ENCODE measurements at places on chromosomes 3 and 15.

DNA sequence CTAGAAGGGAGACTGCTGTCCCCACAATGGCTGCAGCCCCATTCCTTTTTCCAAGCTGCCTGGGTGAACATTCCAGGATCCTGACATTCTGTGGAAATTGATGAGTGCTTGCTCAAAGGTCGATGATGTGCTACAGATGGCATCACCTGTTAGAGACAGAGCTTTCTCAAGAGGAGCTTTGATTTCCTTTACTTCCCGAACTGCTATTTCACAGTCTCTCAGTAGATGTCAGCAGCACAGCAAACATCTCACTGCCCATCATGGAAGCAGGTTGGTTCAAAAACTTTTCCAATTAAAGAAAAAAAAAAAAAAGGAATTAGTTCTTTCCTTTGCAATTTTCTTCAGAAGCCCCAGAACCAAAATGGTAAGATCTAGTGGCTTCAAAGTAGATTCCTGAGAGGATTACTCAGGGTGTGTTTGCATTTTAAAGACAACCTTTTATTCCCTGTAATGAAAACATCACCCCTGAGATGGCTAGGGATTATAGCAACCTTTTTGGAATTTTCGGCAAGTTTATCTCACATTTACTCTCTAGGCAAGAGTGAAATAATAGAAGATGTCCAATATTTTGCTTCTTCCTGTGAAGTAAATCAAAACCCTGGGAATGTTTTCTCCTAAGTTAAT lies 44.8 kb downstream of the POLR2M start:
- DNase-seq, result no peak

- DNase-seq, result no peak
Measured at GRCh38 chr3:14907043-14907966, 40.1 kb upstream of the NR2C2 start.

GRCh38 chr3:50632450-50632849 lies 15.5 kb downstream of the MAPKAPK3 start:
- peak; percentile 34 for DNase-seq

DNA sequence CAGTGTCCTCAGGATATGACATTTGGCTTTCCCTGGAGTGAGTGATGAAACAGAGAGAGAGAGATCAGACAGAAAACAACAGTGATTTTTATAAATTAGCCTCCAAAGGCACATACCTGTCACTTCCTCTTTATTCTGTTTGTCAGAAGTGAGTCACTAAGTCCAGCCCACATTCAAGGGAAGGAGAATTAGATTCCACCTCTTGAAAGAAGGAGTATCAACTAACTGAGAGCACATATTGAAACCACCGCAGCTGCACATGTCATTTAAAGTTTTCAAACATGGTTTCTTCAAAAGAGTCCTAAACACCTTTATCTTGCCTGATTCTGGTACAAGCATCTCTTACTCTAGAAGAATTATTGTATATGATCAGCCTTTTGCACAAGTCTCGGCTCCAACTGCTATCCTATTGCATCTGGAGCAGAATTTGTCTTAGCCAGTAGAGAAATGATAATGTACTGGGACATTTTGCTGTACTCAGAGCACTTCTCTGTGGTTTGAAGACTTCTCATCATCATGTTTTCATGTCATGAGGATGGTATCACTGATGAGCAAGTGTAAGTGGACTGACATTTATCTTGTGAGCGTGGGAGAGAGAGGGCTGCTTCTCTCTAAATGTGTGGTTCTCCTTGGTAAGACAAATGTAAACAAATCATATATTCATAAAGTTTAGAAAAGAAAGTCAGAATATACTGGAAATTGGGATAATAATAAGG lies 338.9 kb upstream of the CFAP20DC start:
- no peak for DNase-seq

DNA sequence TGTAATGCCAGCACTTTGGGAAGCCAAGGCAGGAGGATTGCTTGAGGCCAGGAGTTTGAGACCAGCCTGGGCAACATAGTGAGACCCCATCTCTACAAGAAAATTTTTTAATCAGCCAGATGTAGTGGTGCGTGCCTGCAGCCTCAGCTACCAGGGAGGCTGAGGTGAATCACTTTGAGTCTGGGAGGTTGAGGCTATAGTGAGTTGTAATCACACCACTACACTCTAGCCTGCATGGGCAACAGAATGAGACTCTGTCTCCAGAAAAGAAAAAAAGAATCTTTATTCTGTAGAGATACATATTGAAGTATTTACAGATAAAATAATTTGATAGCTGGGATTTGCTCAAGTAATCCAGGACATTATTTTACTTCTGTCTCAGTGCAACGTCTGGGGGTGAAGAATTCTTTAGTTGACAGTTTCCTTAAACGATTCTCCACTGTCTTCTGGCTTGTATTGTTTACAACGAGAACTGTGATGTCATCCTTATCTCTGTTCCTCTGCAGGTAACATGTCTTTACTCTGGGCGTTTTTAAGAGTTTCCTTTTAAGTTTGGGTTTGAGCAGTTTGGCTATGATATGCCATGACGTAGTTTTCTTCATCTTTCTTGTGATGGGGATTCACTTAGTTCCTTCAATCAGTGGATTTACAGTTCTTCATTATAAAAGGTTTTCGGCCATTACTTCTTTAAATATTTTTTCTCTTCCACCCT lies 26.3 kb downstream of the KPNA1 start:
- no peak for DNase-seq

GRCh38 chr15:45641374-45641781 lies 6.5 kb downstream of the SQOR start:
- DNase-seq, result no peak

DNA sequence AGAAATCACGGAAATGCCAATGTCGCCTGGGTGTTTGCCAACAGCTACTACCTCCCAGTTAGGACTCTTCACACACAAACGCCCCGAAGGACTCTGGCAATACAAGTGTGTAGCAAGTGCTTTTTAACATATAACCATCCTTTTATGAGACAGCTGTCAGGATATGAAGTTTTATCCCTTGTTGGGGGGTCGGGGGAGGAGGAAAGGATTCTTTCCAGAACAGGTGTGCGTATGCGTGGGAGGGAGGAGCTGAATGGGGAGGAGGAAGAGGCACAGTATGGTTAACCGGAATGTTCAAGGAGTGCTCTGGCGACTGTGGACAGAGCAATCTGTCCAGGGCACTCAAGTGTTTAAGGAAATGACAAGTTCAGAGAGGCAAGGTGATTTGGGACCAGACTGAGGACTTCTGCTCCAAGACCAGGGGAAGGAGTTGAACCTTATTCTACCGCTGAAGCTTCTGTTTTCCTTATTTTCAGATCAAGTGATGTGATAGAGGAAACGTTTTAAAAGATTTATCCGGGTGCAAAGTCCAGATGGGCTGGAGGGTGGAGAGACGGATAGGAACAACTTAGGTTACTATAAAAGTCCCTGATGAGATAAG lies 1.3 kb downstream of the TSPAN3 start:
- no peak for DNase-seq

DNA sequence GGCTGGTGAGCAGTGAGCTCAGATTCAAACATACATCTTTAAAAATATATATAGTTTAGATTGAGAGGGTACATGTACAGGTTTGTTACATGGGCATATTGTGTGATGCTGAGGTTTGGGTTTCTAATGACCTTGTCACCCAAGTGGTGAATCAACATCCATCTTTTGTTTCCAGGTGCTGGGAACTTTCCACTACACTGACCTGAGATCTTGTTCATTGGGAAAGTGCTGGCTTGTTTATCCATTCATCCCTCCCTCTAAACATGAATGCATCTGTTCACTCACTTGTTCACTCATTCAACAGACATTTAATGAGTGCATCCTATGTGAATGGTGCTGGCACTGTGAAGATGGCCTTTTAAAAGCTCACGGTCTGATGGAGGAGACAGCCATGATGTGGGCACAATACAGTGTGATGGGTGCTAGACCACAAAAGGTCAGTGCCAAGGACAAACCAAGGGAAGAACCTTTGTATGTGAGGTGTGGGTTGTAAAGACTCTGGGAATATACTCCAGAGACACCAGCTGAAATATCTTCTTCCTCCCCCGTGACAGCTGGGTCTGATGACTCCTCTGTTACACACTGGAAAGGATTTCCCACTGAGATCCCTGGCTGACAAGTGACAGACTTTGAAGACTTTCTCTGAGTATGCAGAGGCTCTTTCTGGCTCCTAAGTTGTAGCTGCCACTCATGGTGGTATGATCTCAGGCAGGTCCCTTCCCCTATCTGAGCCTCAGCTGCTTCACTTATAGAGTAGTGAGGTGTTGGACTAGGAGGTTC lies 16.2 kb upstream of the ITGA11 start:
- DNase-seq, result no peak

- DNase-seq, result no peak
Measured at GRCh38 chr15:25501828-25502446, 63.1 kb upstream of the UBE3A start.

DNA sequence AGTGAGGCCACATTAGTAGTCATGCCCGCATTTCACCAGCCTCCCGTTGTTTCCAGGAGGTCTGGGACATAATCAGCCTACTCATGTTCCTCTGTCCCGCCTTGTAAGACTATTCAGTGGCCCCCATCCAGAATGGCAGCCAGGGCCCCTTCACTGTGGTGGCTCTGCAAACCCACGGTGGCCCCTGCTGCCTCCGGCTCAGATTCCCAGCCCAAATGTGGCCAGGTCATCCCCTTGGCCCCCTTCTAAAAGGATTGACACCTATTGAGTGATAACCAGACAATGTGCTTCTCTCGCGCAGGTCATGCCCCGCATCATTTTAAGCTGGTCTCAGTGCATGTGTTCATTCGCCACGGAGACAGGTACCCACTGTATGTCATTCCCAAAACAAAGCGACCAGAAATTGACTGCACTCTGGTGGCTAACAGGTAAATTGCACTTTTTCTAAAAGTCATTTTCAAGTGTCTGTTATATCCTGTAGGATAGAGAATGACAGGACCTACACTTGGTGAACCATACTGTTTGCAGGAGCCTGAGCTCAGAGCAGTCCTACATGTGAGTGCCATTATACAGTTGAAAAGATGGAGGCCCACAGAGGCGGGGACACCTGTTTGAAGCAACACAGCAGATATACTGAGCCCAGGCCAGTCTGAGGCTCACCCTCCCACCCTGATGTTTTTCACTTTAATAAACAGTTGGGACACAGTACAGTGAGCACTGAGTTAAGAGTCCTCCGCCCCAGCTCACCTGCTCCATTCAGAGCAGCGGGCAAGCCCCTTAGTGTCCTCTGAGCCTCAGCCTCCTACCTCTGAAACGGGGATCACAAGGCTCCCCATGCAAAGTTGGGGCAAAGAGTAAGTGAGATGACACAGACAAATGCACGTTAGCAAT lies 47.7 kb downstream of the PXYLP1 start:
- no peak for DNase-seq

GRCh38 chr3:133783762-133784161 lies 21.9 kb upstream of the SRPRB start:
- DNase-seq, result no peak

- DNase-seq, result no peak
Measured at GRCh38 chr15:38539008-38539343, 25.6 kb downstream of the RASGRP1 start.

DNA sequence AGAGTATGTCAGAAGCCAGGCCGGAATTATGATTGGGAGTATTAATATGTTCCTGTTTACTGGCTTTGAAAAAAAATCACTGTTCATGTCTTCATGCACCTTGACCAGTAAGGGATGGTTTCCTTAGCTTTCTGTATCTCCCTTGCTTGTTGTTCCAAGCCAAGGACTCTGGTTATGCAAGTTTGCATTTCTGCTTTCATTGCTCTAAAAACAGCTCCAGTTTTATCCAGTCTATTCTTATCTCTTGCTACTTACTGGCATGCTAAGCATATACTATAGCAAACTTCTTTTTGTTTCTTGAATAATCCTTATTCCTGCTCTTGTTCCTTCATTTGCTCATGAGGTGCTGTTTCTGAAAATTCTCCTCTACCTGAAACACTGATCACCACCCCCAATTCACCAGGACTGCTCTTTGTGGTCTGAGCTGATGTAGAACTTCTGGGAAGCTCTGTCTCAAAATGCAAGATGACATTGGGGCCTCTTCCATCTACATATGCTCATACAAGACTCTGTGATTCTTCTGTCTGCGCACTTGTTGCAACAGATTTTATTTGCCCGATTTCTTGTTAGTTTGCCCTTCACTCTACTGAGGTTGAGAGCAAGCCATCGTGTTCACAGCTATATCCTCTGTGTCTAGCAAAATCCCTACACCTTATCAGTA lies 173.0 kb downstream of the EBLN2 start:
- DNase-seq, result no peak

DNA sequence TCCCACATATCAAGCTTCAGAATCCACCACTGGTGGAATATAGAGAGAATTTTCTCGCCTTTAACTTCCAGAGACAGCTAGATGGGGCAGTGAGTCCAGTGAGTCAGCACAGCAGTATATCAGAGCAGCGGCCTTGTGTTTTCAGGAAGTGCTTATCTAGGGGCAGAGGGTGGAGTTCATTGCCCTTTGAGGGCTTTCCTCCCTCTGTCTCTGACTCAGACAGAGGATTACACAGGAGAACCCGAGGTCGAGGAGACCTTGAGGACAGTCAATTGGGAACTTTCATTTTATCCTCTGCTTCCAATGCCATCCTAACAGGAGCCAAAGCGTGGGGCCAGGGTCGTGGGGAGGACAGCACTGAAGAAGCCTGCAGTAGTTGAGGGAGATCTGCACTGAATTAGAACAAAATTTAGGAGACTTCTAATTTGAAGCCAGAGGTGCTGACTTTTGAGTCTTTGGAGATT lies 109.6 kb upstream of the UMPS start:
- DNase-seq, result peak; percentile 29

Data from activated CD4-positive, alpha-beta T cell treated with anti-CD3 and anti-CD28 coated beads, Interleukin-2, amount 50 U/mL, for 48 hours (primary cell).